ENCODE measurements at places on chromosomes 7 and 10. TPM values are rescaled to one million over a fixed set of nuclear protein-coding genes. Genes with fewer than 3 reads are reported as not detected.
A peak's percentile ranks its signal among the peaks of the same experiment; 100 is the strongest.

Gene KDM7A
- 4.8 TPM for total RNA-seq

DNA sequence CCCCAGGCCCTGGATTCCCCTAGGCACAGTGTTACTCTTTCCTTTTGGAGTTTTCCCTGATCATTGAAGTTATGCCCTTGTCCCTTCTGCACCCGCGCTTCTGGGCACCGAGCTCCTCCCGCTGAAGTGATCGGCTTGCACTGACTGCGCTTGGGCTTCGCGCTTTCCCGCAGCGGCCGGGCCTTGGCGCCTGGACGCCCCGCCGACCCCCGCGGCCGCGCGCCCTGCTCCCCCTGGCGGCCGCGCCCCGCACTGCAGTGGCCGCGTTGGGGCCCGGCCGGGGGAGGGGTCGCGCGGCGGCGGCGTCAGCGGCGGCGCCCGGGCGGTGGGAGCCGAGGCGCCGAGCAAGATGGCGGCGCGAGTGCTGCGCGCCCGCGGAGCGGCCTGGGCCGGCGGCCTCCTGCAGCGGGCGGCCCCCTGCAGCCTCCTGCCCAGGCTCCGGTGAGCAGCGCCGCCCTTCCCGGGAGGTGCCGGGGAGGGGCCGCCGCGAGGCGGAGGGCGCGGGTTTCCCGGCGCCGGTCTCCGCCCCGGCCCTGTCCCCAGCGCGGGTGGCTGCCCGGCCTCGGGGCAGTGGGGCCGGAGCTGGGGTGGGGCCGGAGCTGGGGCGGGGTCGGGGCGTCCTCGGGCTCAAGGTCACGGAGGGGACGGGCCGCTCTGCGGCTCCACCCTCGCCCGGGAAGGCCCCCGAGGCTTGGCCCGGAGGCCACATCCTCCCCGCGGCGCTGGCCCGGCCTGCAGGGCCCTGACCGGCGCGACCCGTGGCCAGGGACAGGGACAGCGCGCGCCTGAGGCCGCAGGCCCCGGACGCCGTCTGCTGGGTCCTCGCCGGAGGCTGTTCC lies at the start of gene NIPSNAP2:
Gene NIPSNAP2, plus strand, starts transcription at position 325 of the 839 bp plus-strand sequence. Its CDS starts 25 bp downstream, at position 350.
- peak; percentile 68 for DNase-seq

Gene ASB10
- not detected for total RNA-seq

- no peak for DNase-seq
Measured at GRCh38 chr10:54159924-54160323, 641.1 kb downstream of the PCDH15 start.

Gene ADCY1
- 0.51 TPM for total RNA-seq

Measured in fibroblast of lung (primary cell).